ENCODE measurements at places on chromosomes 11 and 22.

DNA sequence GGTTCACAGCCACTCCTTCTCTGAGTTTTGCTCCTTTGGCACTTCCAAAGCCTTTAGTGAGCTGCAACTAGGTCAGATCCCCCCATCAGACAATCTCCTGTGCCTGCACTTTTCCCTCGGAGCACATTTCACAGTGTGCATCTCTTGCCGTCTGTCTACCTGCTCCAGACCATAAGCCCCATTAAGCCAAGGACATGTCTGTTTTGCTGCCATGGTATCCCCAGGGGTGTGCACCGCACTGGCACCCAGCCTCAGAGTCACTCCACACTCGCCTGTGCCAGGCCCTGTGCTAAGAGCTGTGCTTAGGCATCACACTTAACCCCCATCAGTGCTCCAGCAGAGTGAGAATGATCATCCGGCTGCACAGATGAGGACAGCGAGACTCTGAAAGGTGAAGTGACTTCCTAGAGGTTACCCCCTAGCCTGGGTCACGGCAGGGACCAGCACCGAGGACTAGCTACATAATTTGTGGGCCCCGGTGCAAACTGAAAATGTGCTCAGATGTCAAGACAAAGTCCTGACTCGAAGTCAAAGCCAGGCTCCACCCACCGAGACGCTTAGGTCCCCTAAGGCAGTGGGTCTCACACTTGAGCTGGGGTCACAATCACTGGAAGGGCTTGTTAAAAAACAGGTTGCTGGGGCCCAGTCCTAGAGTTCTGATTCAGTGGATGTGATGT, 33.9 kb downstream of the ARRB1 start:
- DNase-seq = no peak

DNA sequence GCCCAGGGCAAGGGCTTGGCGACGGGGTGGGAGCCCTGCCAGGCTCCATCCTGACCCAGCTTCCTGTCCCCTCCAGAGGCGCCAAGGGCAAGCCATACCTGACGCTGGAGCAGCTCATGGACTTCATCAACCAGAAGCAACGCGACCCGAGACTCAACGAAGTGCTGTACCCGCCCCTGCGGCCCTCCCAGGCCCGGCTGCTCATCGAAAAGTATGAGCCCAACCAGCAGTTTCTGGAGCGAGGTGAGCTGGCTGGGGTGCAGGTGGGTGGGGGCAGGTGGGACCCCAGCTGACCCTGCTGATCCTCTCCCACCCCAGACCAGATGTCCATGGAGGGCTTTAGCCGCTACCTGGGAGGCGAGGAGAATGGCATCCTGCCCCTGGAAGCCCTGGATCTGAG, 5.0 kb downstream of the PLCB3 start:
- no peak for DNase-seq

DNA sequence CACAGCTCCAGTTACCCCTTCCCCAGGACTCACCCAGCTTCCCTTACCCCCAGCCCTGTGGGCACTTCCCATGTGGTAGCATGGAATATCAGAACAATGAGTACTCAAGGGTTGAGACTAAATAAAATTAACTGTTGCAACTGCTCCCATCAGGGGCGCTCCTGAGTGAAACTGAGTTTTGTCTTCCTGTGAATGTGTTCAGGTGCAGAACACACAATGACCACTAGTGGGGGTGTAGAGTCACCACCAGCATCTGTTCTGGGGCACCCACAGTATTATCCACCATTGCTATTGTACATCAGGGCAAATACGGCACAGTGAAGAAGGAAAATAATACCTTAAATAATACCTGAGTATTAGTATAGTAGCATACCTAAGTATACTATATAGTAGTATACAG, 689.7 kb downstream of the TBC1D22A start:
- DNase-seq = no peak

DNA sequence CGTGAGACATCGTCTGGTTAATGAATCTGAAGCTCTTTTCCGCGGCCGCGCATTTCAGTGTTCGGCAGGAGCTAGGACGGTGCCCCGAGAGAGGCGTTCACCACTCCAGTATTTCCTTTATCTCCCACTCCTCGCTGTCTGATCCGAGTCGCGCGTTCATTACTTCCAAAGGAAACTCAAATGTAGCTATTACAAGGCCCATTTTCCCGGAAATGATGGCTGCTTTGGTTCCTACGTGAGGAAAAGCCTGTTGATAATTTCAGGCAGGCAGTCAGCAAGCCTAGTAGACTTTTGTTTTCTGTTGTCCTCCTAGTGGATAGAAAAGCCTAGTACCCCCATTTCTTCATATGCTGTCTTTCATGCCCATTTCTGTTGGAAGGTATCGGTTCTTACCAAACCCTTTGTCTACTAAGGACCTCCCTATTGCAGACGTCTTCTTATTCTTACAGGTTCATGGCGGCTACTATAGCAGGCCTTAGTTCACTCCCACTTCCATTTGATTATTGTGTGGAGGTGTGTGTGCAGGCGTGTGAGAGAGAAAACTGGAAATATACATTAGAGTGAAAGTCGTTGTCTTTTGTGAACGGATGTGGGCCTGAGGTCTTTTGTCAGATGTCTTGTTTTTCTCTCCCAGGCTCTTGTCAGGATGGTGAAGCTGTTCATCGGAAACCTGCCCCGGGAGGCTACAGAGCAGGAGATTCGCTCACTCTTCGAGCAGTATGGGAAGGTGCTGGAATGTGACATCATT, 737 bp downstream of the RBM4 start:
- DNase-seq = no peak

GRCh38 chr11:2508793-2509192, 64.0 kb downstream of the KCNQ1 start:
- no peak for DNase-seq

- DNase-seq = no peak
These were observed 35.3 kb upstream of the CLMP start for GRCh38 chr11:123230346-123230745.

DNA sequence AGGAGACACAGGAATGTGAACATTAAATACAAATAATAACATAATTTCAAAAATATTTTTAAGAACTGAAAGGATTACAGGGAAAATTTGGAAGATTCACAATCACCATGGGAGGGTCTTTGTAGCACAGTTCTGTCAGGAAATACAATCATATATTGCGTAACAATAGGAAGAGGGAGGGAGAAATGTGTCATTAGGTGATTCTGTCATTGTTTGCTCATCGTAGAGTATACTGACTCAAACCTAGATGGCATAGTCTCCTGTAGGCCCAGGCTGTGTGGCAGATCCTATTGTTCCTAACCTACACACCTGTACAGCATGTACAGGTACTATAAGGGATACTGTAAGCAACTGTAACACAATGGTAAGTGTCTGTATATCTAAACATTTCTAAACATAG, 330.4 kb downstream of the BRD1 start:
- DNase-seq = no peak

- DNase-seq = no peak
These were observed 9.9 kb downstream of the LSP1 start for GRCh38 chr11:1862588-1863351.

- DNase-seq = no peak
These were observed 119.2 kb downstream of the FEZ1 start for GRCh38 chr11:125376856-125377255.

GRCh38 chr11:130830566-130830965, 85.7 kb downstream of the SNX19 start:
- DNase-seq = no peak

DNA sequence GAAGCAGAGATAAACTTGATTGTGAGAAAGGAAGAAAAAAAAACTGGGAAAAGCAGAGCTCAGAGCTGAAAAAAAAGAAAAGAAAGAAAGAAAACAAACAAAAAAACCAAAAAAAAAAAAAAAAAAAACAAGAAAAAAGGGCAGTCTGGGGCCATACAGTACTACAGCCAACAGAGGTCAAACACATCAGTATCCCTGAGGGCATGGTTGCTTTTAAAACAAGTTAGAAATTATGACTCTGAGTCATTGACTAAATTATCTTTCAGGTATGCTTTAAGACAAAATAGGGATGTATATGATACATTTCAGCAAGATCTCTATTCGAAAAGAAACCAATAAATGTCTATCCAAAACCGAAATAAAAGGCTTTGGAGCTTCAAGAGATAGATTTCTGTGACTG, 37.1 kb upstream of the TLCD5 start:
- no peak for DNase-seq

DNA sequence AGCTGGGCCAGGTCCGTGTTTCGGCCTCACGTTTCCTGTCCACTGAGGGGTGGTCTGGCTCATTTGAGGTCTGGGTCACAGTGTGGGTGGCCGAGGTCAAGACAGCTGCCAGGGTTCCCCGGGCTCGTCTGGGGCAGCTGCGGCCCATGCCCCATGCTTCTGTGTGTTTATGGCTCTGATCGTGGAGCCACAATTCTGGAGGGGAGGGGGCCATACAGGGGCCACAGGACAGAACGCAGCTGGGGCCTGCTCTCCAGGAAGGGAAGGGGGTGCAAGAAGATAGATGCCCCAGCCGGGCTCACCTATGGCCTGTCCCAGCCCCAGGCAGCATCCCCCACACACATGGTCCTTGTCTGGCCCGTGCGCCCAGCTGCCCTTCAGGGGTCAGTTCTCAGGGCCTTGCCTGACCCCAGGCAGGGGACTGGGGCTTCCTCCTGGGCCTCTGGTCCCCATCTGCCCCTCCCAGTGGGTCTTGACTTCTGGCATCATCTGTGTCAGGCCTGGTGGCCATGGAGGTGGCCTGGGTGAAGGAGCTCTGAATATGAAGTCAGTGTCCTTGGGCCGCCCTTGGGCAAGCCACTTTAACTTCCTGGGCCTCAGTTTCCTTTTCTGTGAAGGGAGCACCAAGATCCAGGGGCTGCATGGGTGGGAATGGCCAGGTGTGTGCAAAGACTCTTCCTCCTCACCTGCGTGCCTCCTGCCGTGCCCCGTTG, 8.4 kb downstream of the TSPAN32 start:
- DNase-seq = no peak

DNA sequence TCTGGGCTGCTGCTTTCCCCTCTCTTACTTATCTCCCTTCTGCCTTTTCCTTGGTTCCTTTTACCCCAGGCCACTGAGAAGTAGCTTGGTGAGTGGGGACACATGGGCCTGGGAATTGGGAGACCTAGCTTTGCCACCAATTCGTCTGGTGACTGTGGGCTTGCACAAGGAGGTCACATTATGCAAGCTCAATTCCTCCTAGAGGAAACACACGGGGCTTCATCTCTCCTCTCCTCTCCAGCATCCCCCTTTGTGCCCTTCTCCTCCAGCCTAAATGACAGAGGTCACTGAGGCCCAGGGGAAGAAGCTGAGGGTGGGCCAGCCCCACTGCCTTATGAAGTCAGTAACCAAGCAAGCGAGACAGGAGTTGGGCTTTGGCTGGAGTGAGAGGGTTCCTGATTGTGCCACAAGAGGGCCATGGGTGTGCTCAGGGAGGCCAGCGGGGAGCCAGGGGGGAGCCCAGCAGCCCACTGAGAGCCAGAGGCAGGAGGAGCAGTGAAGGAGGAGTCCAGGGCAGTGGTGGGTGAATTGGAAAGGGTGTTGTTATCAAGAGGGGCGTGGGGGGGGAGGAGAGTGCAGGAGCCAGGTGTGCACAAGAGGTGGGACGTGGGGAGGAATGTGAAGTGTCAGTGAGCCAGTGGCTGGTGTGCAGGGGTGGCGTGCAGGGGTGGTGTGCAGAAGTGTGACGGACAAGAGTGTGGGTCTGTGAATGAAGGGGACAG, 2.0 kb downstream of the CLCF1 start:
- DNase-seq = no peak

GRCh38 chr11:13850231-13851005, 112.1 kb upstream of the SPON1 start:
- DNase-seq = no peak

DNA sequence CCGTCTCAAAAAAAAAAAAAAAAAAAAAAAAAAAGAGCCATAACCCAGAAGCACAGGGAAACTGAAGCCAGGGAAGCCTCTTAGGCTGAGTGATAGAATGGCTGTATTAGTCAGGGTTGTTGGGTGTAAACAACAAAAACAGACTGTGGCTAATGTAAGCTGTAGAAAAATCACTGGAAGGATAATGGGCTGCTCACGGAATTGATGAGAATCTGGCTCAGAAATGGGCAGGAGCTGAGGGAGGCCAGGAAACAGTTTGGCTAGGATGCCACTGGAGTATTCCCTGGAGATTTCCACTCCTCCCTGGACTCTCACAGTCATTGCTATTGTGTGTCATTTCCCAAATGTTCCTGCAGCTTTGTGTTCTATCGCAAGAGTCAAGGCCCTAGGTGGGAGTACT, 22.4 kb downstream of the SLC22A6 start:
- no peak for DNase-seq

GRCh38 chr11:112523477-112523876, 262.8 kb upstream of the PLET1 start:
- DNase-seq = no peak

DNA sequence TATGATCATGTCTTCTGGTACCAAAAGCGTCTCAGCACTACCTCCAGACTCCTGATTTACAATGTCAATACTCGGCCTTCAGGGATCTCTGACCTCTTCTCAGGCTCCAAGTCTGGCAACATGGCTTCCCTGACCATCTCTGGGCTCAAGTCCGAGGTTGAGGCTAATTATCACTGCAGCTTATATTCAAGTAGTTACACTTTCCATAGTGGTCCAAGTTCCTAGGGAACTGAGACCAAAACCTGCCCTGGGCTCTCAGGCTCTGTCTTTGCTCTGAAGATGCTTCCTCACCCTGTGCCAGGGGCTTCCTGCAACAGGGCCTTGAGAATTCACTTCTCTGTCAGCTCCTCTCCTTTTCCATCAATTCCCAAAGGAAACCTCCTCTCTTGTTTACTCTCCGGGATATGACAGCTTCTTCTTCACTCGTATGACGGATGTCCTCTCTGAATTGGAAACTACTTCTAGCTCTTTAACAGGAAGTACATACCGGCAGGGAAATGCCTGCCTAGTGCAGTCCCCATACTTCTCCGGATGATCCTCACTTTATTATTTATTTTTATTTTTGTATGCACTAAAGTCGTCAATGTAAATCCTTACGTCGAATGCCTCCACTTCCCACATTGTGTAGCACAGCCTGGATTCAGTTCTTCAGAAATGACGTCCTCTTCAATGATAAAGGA, 29.6 kb upstream of the PRAME start:
- no peak for DNase-seq

DNA sequence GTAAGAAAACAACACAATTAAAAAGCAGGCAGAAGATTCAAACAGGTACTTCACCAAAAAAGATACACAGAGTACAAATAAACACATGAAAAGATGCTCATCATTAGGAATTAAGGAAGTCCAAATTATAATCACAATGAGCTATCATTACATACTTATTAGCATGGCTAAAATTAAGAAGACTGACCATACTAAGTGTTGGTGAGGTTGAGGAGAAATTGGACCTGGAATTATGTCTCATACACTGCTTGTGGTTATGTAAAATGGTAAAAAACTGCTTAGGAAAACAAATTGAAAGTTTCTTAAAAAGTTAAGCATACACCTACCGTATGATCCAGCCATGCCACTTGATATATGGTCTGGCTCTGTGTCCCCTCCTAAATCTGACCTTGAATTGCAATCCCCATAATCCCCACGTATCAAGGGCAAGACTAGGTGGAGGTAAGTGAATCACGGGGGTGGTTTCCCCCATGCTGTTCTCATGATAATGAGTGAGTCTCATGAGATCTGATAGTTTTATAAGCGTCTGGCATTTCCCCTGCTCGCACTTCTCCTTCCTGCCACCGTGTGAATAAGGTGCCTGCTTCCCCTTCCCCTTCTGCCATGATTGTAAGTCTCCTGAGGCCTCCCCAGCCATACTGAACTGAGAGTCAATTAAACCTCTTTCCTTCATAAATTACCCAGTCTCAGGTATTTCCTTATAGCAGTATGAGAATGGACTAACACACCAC, 4.8 kb downstream of the SAAL1 start:
- DNase-seq = no peak

- no peak for DNase-seq
These were observed 16.1 kb downstream of the ACO2 start for GRCh38 chr22:41485033-41485432.

Data from NCI-H1694 treated with DMSO at 0.1 percent for 48 hours (cell line).